Activated CD8-positive, alpha-beta memory T cell treated with anti-CD3 and anti-CD28 coated beads for 4 hours (primary cell): ENCODE measurements at places on chromosomes 12 and 14.

DNA sequence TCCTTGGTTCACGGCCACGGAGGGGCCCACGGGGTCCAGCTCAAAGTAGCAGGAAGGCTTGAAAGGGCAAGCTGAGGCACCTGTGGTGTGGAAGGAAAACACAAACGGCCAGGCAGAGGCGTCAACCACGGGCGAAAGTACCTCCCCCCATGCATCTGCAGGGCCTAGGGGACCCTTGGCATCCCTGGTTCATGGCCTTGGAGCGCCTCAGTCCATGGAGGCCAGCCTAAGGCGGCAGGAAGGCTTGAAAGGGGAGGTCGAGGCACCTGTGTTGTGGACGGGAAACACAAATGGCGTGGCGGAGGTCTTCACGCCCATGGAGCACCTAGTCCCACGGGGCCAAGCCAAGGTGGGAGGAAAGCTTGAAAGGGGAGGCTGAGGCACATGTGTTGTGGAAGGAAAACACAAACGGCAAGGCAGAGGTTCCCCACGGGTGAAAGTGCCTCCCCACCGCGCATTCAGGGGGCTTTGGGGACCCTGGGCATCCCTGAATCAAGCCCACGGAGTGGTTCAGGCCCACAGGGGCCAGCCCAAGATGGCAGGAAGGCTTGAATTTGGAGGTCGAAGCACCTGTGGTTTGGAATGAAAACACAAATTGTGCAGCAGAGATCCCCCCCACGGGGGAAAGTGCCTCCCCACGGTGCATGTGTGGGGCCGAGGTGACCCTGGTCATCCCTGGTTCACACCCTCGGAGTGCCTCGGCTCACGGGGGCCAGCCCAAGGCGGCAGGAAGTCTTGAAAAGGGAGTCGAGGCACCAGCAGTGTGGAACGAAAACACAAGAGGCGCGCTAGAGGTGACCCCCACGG is 380.8 kb downstream of the ALG10 start:
- no peak for DNase-seq

DNA sequence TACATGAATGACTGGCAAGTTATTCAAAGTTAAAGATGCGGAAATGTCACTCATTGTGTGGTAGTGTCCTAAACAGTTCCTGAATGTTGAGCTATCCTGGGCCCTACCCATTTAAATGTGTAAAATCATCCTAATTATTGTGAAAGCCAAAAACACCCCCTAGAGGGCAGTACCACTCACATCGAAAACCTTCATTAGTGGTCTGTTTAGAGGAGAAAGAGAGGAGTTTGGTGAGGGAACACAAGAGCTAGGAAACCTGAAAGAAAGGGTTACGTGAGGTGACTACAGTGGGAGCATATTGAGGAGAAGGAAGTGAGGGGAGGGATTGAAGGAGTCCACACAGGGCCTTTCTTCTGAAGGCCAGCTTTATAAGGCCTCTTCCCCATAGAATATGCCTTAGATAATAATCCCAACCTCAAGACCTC is 2.5 kb upstream of the TEP1 start:
- no peak for DNase-seq

- DNase-seq, result no peak
Measured at GRCh38 chr12:120257041-120257821, 8.3 kb downstream of the PXN start.

GRCh38 chr12:96313606-96314005 is 86.6 kb downstream of the CDK17 start:
- no peak for DNase-seq

DNA sequence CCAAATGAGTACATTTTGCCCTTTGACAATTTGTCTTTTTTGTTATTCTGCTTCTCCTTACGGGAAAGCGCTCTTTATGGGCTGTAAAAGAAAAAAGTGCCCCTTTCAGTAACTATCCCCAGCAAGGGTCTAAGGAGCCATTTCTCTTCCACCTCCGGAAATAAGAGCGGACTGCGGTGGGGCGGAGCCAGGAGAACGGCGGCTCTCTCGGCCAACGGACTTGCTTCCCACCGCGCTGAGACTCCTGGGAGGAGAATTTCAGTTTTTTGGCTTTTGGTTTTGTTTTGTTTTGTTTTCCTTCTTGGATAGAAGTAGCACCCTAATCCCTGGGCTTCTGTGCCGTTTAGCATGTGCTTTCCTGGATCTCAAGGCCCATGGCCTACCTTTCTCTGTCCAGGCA is 43.5 kb downstream of the ZNF641 start:
- no peak for DNase-seq

DNA sequence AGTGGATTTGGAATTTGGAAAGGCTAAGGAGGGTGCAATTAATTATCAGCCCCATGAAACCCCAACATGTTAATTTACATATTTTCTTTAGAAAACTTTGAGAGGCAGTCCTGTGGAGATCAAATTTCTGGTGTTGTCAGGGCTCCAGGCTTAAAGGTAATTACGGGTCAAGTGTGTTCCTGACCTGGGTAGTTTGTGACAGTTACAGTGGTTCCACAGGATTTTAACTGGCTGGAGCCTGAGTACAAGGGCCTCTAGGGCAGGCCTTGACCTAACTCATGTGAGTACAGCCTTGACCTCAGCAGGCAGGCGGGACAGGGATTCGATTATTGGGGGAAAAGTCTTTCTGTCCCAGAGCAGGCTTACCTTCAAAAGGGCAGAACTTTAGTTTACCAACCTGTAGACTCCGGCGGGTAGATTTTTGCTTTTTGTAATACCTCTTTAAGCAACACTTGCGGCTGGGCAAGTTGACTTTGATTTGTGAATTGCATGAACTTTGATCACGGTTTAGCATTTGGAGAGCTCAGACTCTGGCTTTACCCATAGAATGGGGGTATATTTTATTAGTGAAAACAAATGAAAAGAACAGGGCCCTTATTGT is 8.4 kb upstream of the PPTC7 start:
- no peak for DNase-seq

- DNase-seq, result no peak
Measured at GRCh38 chr12:27966870-27967269, 5.7 kb downstream of the PTHLH start.

DNA sequence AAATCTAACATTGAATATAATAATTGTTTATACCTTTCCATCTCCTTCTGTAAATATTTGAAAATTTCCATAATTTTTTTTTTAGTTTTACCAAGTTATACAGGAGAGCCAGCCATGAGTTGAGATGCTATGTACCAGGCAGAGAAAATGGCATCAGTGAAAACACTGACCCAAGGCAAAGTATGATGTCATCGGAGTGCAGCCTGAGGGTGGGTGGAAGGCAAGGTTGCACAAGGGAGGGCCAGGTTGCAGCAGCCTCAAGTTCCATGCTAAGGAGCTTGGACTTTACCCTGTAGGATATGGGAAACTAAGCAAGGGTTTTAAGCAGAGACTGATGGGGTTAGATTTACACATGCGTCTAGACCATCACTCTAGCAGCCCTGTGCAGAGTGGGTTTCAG is 441.1 kb downstream of the BCAT1 start:
- no peak for DNase-seq

GRCh38 chr12:4587108-4587507 is 25.1 kb downstream of the DYRK4 start:
- no peak for DNase-seq

- DNase-seq, result no peak
Measured at GRCh38 chr14:73723797-73724661, 9.8 kb upstream of the PNMA1 start.

DNA sequence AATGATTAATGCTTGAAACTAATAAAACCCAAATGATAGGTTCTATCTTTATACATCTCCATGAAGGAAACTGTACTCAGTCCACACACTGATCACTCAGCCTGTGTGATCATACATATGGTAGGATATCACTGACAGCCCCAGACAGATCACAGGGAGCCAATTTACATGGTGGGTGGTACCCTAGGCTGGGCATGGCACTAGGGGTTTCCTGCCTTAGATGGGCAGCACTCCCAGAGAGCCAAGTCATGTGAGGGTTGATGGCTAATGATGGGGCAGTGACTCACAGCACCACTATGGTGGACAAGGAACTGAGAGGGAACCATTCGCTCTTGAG is 89.6 kb upstream of the PTPRR start:
- DNase-seq, result no peak

GRCh38 chr12:127656266-127656665 is 610.7 kb upstream of the TMEM132C start:
- no peak for DNase-seq

GRCh38 chr12:14828892-14829291 is 14.4 kb downstream of the ART4 start:
- no peak for DNase-seq
